Endodermal cell (in vitro differentiated cells): ENCODE measurements at places on chromosomes 5 and 9.

- no peak overlapping the region for H3K4me3 ChIP-seq
- no peak overlapping the region for H3K27ac ChIP-seq
- peaks cover 57% of the 10 kb centered on the region for H3K36me3 ChIP-seq
- H3K4me1 ChIP-seq, result no peaks in the 10 kb centered on the region
These were observed 17.1 kb downstream of the MTREX start for GRCh38 chr5:55324815-55325418.

- H3K27me3 ChIP-seq, result no peaks in the 10 kb centered on the region
- H3K4me1 ChIP-seq, result peaks cover 7% of the 10 kb centered on the region
- H3K27ac ChIP-seq, result no peak overlapping the region
- H3K36me3 ChIP-seq, result peaks cover 8% of the 10 kb centered on the region
These were observed 2.6 kb upstream of the GCNT1 start for GRCh38 chr9:76456202-76456926.

DNA sequence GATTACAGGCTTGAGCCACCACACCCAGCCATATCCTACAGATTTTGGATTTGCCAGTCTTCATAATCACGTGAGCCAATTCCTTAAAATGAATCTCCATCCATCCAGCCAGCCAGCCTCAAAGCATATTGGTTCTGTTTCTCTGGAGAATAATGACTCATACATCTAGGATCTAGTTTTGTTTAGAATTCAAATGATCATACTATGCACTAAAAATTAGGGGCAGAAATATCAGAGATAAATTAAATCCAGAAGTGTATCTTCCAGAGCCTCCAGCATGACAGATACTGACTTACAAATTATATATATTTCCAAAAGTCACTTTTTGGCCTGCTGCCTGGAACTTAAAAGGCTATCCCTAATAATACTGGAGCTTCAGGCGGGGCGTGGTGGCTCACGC lies 119.1 kb upstream of the NR5A1 start:
- H3K4me3 ChIP-seq, result no peak overlapping the region
- H3K27me3 ChIP-seq, result no peaks in the 10 kb centered on the region
- no peaks in the 10 kb centered on the region for H3K36me3 ChIP-seq
- DNase-seq, result no peak

DNA sequence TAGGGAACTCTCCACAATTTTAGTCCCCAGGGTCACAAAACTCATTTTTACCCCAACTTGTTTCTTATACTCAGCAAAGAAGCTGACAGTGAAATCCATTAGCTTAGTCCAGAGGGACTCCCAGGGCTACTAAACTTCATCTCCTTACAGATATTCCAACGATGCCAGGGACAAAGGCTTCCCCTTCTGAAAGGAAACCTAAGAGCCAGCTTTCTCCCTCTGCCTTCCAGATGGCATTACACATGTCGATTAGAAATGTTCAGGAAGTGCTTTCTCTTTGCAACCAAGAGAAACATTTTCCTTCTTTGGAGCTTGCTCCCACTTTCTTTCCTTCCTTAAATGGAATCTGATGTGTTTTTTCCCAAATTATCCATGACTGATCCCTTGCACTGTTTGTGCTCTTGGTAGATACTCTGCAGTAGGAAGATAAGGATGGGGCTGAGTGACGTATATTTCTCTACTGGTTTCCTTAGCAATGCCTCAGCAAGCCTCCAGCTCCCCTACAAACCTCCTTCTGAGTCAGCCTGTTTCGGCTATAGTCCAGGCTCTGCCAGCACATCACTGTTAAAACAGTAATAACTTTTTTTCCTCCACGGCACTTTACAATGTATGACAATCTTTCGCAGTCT lies 43.0 kb upstream of the HTR4 start:
- no peak overlapping the region for H3K27ac ChIP-seq
- DNase-seq, result no peak
- no peaks in the 10 kb centered on the region for H3K36me3 ChIP-seq
- no peak overlapping the region for H3K4me3 ChIP-seq

DNA sequence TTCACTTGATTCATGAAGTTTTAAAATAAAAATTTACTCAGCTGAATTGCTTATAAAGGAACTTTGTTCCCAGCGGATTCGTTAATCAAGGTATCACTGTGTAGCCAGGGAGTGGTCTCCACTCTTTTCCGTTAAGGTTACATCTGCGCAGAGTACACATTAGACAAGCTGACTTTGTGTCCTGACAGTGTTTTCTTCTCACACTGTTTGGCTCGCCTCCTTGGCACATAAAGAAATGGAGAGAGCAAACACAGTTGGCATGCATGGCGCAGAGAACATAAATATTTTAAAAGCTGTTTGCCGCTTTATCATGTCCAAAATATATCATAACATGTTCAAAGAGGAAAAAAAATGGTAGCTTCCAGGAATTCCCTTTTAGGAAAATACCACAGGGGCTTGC lies 153.2 kb downstream of the EDIL3 start:
- no peaks in the 10 kb centered on the region for H3K4me1 ChIP-seq
- no peak for DNase-seq
- no peaks in the 10 kb centered on the region for H3K27me3 ChIP-seq
- H3K27ac ChIP-seq, result no peak overlapping the region
- H3K36me3 ChIP-seq, result no peaks in the 10 kb centered on the region

DNA sequence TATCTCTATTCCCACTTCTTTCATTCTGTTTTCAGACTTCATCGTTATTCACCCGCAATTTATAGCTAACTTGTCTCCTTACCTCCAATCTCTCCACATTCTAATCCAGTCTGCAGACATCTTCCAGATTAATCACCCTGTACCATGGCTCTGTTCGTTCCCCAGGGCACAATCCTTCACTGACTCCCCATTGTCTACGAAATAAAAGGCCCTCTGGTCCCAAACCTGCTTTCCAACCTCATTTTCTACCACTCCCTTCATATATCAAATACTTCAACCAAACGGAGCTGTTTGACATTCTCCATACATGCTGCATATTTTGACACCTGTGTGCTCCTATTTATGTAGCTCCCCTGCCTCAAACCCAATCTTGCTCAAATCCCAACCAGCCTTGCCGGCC lies 1720.6 kb upstream of the WWC1 start:
- no peaks in the 10 kb centered on the region for H3K27me3 ChIP-seq
- no peaks in the 10 kb centered on the region for H3K4me1 ChIP-seq
- no peak overlapping the region for H3K4me3 ChIP-seq
- no peak for DNase-seq
- no peaks in the 10 kb centered on the region for H3K36me3 ChIP-seq
- no peak overlapping the region for H3K27ac ChIP-seq

DNA sequence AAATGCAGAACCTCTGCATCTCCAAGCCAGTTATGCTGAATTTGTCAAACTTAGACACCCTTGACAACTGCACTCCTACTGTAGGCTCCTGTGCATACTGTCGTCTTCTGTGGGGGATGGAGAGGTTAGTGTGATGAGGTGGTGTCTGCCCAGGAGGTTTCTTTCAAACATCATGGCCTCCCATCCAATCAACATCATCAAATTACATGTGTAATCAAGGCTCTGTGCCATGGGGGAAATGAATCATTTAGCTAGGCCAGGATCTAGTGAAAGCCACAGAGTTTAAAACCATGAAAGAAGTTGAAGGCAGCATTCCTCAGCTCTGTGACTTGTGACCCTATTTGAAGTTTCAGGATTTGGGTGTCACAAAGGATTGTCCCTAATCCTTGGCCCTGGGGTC lies 240.6 kb downstream of the MARCHF11 start:
- H3K36me3 ChIP-seq, result peaks cover 7% of the 10 kb centered on the region
- DNase-seq, result no peak
- no peaks in the 10 kb centered on the region for H3K27me3 ChIP-seq
- no peak overlapping the region for H3K4me3 ChIP-seq
- no peak overlapping the region for H3K27ac ChIP-seq
